ENCODE measurements at places on chromosomes 12 and 14. TPM values are rescaled to one million over a fixed set of nuclear protein-coding genes. Genes with fewer than 3 reads are reported as not detected.

- no peak for DNase-seq
Observed at GRCh38 chr12:9619411-9620179, 11.9 kb upstream of the KLRB1 start.

- no peak for DNase-seq
Observed at GRCh38 chr14:35401422-35402265, 2.9 kb downstream of the NFKBIA start.

DNA sequence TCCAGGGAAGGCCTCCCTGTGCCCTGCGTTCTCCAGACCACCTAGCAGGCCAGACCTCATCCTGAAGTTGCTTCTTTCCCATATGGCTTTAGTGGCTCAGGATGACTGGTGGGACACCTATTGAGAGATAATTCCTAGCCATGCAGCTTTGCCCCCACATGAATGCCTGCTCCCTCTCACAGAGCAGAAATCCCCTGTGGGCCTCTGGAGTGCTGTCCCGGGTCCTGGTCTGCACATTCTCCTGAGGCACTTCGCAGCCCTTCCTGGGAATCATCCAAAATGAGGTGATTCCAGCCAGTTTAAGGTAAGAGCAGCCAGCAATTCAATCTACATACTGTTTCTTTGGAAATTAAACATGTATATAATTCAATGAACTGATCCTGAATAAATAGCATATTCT lies 135.9 kb downstream of the GPR65 start:
- no peak for DNase-seq

DNA sequence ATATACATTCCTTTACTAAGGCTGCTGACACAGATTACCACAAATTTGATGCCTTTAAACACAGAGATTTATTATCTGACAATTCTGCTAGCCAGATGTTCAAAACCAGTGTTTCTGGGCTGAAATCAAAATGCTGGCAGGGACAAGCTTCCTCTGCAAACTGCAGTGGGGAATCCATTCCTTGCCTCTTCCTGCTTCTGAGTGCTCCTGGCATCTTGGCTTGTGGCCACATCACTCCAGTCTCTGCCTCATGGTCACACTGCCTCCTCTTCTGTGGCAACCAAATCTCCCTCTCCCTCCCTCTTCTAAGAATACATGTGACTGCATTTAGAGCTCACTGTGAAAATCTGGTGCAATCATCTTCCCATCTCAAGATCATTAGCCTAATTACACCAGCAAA lies 235.7 kb downstream of the TTC8 start:
- no peak for DNase-seq

DNA sequence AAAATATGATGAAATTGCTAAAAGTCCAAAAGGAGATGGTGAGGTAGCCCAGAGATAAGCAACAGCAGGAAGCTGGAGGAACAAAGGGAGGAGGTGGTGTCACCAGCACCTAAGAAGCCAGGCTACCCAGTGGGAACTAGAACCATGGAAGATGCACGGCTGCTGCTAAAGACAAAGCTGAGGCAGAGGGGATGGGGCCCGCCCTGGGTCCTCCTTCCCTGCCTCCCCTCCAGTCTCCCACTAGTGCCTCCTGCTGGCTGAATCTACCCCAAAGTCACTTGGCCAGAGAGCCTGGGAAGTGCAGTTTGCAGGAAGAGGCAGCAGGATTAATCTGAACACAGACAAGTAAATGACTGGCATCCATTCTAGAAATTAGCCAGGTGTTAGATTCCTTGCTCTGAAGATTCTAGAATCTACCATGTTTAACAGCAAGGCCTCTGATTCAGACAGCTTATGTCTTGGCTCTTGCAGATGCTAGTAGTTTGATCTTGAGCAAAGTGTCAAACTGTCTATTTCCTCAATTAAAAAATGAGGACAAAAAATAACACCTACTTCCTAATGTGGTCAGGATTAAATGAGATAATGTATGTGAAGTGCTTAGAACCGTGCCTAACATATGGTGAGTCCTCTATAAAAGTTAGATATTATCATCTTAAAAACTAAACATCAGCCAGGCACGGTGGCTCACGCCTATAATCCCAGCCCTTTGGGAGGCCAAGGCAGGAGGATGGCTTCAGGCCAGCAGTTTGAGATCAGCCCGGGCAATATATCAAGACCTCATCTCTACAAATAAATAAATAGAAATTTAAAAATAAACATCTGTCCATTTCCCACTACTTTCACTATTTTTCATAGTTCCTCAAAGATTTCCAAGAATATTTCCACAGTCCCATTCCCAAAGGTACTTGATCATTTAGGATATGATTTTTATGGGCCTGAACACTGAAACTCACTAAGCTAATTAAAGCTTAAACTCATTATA lies 5.8 kb upstream of the LRP10 start:
- no peak for DNase-seq

GPR68 gene
- total RNA-seq = not detected
